ENCODE measurements at places on chromosomes 11 and 22.

GRCh38 chr11:47378836-47379170, 456 bp upstream of the SPI1 start:
- DNase-seq, result no peak

- no peak for DNase-seq
Measured at GRCh38 chr11:32456864-32457263, 21.5 kb upstream of the WT1 start.

GRCh38 chr11:11553573-11553972, 68.2 kb downstream of the GALNT18 start:
- no peak for DNase-seq

GRCh38 chr11:120612513-120613263, 101.1 kb downstream of the GRIK4 start:
- no peak for DNase-seq

DNA sequence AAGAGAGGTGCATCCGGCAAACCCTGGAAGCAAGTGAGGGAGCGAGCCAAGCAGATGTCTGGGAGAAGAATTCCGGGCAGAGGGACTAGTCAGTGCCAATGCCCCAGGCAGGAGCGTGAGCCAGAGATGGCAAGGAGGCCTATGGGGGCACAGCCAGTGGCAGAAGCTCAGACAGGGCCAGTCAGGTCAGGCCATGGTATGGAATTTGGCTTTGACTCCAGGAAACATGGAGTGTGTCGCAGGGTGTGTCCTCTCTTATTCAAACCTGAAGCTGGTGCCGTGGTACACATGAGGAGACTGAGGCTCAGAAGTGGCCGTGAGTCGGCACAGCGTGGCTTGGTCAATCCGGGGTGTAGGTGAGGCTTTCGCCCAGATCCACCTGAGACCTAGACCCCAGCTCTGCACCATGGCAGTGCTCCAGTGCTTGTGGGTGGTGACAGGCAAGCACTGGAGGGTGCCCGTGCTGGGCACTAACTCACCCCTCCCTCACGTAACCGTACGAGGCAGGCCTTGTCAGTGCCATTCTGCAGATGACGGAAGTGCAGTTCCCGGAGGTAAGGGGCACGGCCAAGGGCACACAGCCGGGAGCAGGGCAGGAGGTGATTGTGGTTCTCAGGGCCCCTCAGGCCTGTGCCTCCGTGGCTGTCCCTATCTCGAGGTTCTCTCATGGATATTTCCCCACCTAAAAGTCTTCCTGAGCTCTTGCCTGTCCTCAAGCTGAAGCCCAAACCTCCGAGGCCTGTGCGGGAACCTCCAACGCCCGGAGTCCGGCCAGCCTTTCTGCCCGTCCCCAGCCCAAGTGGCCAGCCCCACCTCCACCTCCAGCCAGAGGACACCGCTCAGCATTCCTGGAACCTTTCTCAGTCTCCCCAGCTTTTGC, 10.6 kb upstream of the SPI1 start:
- DNase-seq, result no peak

GRCh38 chr11:72070491-72070890, 9.9 kb downstream of the NUMA1 start:
- no peak for DNase-seq

- DNase-seq, result no peak
Measured at GRCh38 chr11:91248199-91248807, 976.3 kb upstream of the FAT3 start.

- no peak for DNase-seq
Measured at GRCh38 chr11:102419181-102419580, 33.4 kb downstream of the TMEM123 start.

Data from activated CD4-positive, alpha-beta T cell treated with anti-CD3 and anti-CD28 coated beads for 1 hour (primary cell).